ENCODE measurements at places on chromosomes 2 and 18.

GRCh38 chr2:55768991-55769390 lies 75.3 kb upstream of the PNPT1 start:
- DNase-seq, result no peak

DNA sequence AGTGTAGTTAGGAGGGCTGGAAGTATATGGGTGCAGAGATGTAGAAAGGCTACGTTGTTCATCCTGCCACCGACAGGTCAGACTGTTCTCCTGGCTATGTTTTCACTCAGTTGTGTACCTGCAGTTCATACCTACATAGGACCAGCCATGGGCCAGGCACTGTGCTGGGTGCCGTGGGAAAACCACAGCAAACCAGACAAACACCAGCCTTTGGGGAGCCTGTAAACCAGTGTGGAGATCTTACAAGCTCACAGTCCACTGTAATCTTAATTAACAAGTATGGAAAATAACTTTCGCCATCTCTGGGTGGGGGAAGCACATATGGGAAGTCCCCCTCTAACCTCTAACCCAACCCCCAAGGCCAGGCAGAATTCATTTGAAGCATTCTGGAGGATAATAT lies 12.7 kb downstream of the NCK2 start:
- no peak for DNase-seq

GRCh38 chr2:139367416-139367815 lies 587.2 kb upstream of the NXPH2 start:
- no peak for DNase-seq

- DNase-seq, result peak; percentile 80
These were observed 137.5 kb downstream of the FMNL2 start for GRCh38 chr2:152472481-152472887.

- no peak for DNase-seq
These were observed 91.3 kb downstream of the MEIS1 start for GRCh38 chr2:66526180-66526579.

GRCh38 chr2:159035790-159036411 lies 67.5 kb downstream of the TANC1 start:
- DNase-seq, result peak; percentile 79

GRCh38 chr2:181985632-181986205 lies at the start of gene PPP1R1C:
Gene PPP1R1C, plus strand, starts transcription at chr2:181985853. Its CDS starts 258 bp downstream, at chr2:181986111.
- no peak for DNase-seq

DNA sequence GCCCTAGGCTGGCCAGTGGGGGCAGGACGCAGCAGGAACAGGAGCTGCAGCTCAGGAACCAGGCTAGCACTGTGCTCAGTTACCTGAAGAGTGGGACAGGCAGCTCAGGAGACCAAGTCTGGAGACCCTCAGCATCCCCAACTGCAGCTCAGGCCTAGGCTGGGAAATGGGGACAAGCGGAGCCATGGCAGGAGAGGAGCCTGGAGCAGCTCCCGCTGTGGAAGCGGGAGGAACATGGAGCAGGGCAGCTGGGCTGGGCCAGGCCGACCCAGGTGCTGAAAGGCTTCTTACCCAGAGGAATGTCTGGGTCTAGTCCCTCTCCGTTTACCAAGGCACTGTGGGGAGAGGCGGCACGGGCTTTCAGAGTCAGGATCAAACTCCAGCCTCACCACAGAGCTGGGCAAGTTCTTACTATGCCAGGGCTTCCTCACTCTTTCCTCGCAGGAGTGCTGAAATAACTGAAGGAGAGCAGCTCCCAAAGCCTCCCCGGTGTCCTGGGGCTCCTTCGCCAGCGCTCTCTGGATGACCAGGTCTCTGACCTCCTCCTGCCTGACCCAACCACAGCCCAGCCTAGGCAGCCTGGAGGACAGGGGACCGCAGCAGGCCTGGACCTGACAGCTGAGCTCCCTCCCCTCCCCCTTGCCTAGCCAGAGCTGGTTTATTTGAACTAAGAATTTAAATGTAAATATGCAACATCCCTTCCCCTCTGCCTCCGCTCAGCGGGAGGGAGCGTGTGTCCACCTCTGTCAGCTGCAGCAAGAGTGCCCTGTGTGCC lies 247.8 kb upstream of the SIX2 start:
- no peak for DNase-seq

GRCh38 chr2:120486441-120486840 lies 140.5 kb downstream of the INHBB start:
- peak; percentile 29 for DNase-seq

DNA sequence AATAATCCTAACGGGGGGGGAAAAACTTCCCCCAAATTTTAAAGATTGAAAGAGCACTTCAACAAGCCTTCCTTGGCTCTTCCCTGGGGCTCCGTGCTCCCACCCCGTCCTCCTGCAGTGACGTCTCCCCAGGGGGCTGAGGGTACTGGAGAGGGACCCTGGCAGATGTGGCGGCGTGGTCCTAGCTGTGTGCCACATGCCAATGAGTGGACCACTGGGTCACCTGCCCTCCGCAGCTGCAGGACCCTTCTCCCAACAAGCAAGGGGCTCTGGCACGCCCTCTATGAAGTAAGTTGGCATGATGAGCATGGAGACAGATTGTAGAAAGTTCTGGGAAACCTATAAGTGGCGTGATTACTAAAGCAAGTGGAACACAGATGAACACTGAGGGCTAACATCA lies 46.7 kb downstream of the PXDN start:
- no peak for DNase-seq

- peak; percentile 37 for DNase-seq
These were observed 19.2 kb downstream of the DTNA start for GRCh38 chr18:34729264-34729663.

GRCh38 chr18:1954583-1955312 lies 616.6 kb downstream of the METTL4 start:
- DNase-seq, result no peak

- DNase-seq, result no peak
These were observed 26.3 kb upstream of the ITGB6 start for GRCh38 chr2:160226367-160226766.

DNA sequence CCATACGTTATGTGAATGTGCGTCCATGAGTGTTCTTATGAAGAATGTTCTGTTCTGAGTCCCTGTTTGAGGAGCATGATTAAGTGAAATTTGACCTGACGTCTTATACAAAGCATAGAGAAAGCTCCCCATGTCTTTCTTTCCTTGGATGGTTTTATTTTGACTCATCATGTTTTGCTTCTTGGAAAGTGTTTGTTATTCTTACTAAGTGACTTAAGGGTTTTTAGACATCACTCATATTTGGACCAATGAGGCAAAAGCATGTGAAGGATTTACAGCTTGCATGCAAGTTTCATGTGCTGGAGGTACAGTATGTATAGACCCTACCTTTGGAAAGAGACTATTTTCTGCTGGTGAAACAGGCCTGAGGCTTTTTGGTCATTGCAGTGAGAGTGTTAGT lies 33.5 kb upstream of the ZEB2 start:
- no peak for DNase-seq

DNA sequence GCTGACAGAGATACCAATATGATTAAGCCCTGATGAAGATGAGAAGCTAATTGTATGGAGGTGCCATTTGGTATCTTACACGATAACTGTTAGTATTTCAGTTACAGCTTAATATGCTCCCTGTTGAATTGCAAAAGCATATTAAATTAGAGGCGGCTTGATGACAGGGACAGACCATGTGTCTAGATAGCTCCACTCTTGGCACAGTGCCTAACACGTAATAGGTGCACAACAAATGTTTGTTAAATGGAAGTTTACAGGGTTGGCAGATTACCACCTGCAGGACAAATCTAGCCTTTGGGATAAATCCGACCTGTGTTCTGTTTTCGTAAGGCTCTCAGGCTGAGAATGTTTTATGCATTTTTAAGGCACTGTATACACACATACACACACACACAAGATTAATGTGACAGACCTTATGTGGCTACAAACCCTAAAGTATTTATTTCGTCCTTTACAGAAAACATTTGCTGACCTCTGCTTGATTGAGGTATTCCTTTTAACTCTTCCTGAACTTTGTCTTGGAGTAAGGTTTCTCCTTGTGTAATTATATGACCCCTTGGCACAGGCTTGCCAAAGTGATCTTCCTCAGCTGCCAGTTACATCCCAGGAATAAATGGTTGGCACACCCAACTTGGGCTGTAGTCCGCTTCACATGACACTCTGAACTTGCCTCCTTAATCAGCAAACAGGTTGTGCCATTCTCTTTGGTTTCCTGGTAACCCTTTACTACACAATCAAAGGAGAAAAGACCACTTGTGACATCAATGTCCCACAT lies 348.9 kb downstream of the HRH4 start:
- DNase-seq, result no peak

DNA sequence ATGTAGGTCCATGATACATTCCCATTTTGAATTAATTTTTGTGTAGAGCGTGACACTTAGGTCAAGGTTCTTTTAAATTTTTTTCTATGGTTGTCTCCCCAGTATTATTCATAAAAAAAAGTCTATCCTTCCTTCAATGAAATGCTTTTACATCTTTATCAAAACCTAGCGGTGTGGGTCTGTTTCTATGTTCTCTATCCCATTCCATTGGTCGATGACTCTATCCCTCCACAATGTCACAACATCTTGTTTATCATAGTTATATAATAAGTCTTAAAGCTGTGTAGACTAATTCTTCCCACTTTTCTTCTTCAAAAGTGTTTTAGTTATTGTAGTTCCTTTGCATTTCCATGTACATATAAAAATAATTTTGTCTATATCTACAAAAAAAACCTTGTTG lies 47.2 kb upstream of the GPR17 start:
- DNase-seq, result no peak

DNA sequence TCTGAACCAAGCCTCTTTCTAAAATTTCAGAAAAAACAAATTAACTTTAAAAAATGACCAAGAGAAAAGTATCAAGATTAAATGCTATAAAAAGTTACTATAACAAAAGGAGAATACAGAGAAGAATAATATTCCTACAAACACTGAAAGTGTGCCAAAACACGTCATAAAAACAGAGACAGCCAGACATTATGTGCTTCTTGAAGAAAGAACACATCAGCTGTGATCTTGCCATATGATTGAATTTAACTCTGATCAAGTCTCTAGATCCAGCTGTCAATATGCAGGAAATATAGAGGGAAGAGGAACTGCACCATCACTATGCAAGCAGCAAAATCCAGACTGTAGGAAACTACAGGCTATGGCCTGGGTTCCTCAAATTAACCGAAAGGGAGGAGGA lies 33.7 kb upstream of the COL5A2 start:
- DNase-seq, result no peak

- no peak for DNase-seq
These were observed 87.6 kb downstream of the FAM228A start for GRCh38 chr2:24262421-24262970.

GRCh38 chr18:21714474-21714873 lies 9.9 kb upstream of the ABHD3 start:
- no peak for DNase-seq

DNA sequence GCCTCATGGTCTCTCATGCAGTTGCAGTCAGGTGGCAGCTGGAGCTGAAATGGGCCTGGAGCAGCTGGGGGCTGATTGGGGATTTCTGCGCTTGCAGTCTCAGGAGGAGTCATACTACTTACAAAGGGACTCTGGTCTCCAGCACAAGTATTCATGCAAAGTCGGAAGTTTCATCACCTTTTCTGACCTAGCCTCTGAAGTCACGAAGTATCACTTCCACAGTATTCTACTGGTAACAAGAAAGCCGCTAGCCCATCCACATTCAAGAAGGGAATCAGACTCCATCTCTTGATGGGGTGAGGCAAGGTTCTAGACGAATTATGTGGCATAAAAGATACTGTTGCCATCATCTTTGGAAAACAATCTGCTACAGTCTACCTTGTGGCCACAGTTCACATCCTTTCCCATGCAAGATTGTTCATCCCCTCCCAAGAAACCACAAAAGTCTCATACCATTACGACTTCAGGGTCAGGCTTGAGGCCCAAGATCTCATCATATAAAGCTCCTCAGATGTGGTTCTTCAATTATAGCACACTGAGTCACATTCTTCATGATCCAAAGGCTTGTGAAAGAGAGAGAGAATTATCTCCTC lies 95.3 kb downstream of the SMC6 start:
- no peak for DNase-seq

GRCh38 chr2:75003773-75004172 lies 45.3 kb downstream of the POLE4 start:
- DNase-seq, result no peak

- DNase-seq, result no peak
These were observed 10.5 kb upstream of the CYP26B1 start for GRCh38 chr2:72157871-72158771.

DNA sequence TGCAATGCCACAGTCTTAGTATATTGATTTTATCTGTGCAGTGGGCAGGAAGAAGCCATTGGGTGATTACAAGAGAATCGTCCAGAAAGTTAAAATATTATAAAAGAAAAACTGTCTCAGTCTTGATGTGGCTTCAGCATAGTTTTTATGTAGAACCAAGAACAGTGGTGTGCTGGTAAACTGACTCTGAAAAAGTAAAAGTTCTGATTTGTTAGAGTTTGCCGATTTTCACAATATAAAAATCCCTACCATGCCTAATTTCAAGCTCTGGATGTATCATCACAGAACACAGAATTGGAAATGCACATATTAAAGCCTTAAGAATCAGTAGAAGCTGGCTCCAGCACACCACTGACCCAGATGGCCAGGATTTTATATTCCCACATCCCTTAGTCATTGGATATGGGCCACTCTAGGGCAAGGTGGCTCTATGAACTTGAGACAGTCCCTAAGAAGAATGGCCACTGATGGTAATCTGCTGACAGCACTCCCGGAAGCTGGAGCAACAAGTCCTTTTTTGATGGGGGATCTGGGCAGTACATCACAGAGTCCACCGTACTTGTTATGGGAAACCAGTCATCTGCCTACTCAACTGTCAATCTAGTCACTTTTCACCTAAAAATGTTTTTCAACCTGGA lies 9.3 kb upstream of the PLEKHM3 start:
- no peak for DNase-seq

DNA sequence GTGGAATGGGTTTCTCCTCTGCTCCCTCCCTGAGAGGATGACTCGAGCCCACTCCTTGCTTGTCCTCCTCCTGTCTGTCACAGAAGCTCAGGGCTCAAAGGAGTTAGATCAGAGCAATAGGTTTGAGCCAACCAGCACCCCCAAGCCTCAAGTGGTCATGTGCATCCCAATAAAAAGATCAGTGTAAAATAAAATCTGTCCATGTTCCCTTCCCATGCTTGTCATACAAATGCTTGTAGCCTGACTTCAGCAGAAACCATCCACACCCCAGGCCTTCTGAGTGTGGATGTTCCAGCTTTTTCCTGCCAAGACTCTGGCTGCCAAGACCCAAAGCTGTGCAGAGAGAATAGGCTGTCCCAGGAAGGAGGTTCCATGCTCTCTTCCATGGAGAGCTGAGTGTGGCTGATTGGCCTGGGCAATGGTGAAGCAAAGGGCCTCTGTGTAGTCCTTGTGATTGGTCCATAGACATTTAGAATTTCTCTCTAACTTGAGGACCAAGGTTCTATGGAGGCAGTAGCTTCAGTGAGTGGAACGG lies 67.4 kb downstream of the GYPC start:
- DNase-seq, result no peak

DNA sequence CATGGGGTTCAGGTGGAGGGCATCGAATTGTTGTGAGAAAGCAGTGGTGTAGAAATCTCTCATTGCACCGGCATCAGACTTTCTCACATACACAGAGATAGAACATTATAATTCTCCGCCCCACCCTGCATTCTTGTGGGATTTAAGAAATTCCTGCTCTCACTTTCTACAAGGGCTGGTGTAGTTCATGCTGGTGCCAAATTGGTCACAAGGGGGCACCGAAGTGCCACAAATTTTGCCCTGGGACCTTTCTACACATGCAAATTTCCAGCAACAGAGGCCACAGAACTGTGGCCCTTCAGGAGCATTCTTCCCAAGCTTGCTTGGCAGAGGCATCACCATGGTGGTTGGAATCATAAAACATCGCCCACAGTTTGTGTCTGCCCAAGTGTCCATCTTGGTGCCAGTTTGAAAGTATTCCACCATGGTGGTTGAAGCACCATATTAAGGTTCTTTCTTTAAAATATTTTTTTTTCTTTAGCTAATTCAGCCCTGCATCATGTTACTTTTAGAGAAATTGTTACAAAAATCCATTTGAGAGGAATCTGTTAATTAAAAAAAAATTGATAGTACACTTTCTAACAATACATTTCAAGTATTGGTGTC lies 521.2 kb upstream of the FANCL start:
- DNase-seq, result peak; percentile 77
